ENCODE measurements at places on chromosomes 11 and 22. TPM values are rescaled to one million over a fixed set of nuclear protein-coding genes. Genes with fewer than 3 reads are reported as not detected.

Gene PRSS23
- polyA plus RNA-seq: 15.9 TPM

Gene THRSP
- polyA plus RNA-seq: 9.5 TPM

Gene OR10D3
- not detected for polyA plus RNA-seq

Gene OR52N1
- not detected for polyA plus RNA-seq

Gene DLG2
- polyA plus RNA-seq: 2.5 TPM

Measured in heart left ventricle (tissue), 16 donors.